ENCODE measurements at places on chromosomes 2 and 18. TPM values are rescaled to one million over a fixed set of nuclear protein-coding genes. Genes with fewer than 3 reads are reported as not detected.

- H3K36me3 ChIP-seq = no peaks in the 10 kb centered on the region
- H3K27me3 ChIP-seq = no peaks in the 10 kb centered on the region
Observed at GRCh38 chr2:75276093-75277029, 77.0 kb upstream of the TACR1 start.

DNA sequence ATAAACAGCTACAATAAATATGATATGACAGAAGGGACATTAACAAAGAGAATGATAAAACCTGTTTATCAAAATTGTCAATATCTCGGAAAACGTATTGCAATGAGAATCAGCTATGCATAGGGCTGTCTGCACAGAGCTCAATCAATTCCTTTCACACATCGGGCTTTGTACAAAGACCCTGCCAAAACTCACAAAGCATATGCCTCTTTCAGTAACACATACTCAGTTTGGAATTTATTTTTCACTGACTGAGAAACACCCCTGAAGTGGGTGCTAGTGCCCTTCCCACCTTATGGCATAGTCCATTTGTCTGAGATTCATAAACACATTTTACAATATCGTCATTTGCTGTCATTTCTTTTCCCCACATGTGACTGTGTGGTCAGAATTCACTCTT, 815.8 kb upstream of the FAM98A start:
- no peak overlapping the region for H3K4me3 ChIP-seq
- H3K27ac ChIP-seq = no peak overlapping the region
- no peaks in the 10 kb centered on the region for H3K36me3 ChIP-seq
- H3K4me1 ChIP-seq = no peaks in the 10 kb centered on the region
- H3K27me3 ChIP-seq = no peaks in the 10 kb centered on the region
- no peak for DNase-seq

GRCh38 chr2:99850084-99850710, 292.2 kb downstream of the AFF3 start:
- H3K27me3 ChIP-seq = peaks cover 13% of the 10 kb centered on the region
- H3K27ac ChIP-seq = no peak overlapping the region
- H3K36me3 ChIP-seq = no peaks in the 10 kb centered on the region
- peaks cover 9% of the 10 kb centered on the region for H3K4me1 ChIP-seq
- peak; percentile 4 for DNase-seq

- no peak overlapping the region for H3K4me3 ChIP-seq
- DNase-seq = no peak
- no peak overlapping the region for H3K27ac ChIP-seq
- H3K4me1 ChIP-seq = no peaks in the 10 kb centered on the region
- no peaks in the 10 kb centered on the region for H3K36me3 ChIP-seq
- H3K27me3 ChIP-seq = peaks cover 13% of the 10 kb centered on the region
Observed at GRCh38 chr2:71534826-71535225, 81.5 kb downstream of the DYSF start.

- H3K36me3 ChIP-seq = peaks cover 27% of the 10 kb centered on the region
- H3K4me1 ChIP-seq = peaks cover 18% of the 10 kb centered on the region
- DNase-seq = peak; percentile 92
- H3K27me3 ChIP-seq = no peaks in the 10 kb centered on the region
- peak overlapping the region; percentile 98 for H3K27ac ChIP-seq
Observed at GRCh38 chr2:237591141-237591881, 777 bp upstream of the RAB17 start.

- H3K4me1 ChIP-seq = peaks cover 39% of the 10 kb centered on the region
- H3K4me3 ChIP-seq = no peak overlapping the region
- no peak overlapping the region for H3K27ac ChIP-seq
Observed at GRCh38 chr2:190722061-190722759, 73.3 kb downstream of the NAB1 start.

DNA sequence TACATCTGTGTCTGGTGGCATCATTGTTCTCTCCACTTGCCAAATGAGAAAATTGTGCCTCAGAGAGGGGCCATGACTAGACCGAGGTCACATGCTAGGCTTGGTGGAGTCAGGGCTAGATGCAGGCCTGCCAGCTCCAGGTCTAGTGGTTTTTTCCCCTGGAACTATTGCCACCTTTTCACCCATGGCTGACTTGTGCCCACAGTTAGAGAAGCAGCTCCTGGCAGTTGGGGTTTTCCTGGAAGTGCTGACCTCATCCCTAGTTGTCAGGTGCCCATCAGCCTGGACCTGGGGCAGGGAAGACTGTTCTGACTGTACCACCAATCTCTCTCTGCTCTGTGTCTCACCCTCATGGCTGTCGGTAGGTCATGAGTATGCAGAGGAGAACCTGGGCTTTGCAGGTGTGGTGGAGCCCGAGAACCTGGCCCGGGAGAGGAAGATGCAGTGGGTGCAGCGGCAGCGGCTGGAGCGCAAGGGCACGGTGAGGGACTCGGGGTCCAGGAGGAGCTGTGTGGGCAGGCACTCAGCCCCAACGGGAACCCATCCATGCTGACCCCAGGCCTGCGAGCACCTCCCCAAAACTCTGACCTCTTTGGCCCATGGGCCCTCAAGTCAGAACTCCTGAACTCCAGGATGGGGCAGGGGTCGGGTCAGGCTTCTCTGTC, 12.4 kb upstream of the CATIP start:
- no peak overlapping the region for H3K4me3 ChIP-seq
- no peaks in the 10 kb centered on the region for H3K4me1 ChIP-seq
- no peaks in the 10 kb centered on the region for H3K27me3 ChIP-seq
- no peak for DNase-seq
- H3K27ac ChIP-seq = no peak overlapping the region

- H3K27ac ChIP-seq = no peak overlapping the region
- H3K27me3 ChIP-seq = peaks cover 17% of the 10 kb centered on the region
- no peaks in the 10 kb centered on the region for H3K4me1 ChIP-seq
- H3K4me3 ChIP-seq = no peak overlapping the region
- H3K36me3 ChIP-seq = no peaks in the 10 kb centered on the region
- DNase-seq = no peak
Observed at GRCh38 chr18:38642711-38643110, 1077.1 kb upstream of the CELF4 start.

DNA sequence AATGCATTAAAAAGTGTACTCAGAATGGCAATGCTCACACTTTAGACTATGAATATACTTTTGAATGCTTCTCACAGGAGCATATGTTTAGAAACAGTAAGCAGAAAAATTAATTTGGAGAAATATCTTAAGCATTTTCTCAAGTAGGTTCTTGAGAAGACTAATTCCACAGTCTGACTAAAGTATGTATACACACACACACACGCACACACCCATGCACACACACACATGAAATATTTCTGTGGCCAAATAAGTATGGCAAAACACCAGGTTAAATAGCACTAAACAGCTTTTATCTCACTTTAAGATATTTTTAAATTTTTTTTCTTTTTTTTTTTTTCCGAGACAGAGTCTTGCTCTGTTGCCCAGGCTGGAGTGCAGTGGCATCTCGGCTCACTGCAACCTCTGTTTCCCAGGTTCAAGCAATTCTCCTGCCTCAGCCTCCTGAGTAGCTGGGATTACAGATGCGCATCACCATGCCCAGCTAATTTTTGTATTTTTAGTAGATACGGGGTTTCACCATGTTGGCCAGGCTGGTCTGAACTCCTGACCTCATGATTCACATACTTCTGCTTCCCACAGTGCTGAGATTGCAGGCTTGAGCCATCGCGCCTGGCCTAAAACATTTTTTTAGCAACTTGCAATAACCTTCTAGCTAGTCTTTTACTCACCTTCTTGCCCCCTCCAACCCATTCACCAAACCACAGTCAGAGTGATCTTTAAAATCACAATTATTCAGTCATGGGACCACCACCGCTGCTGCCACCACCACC, 67.5 kb upstream of the SCG2 start:
- H3K4me3 ChIP-seq = no peak overlapping the region
- H3K27ac ChIP-seq = no peak overlapping the region
- DNase-seq = no peak
- peaks cover 4% of the 10 kb centered on the region for H3K36me3 ChIP-seq
- H3K27me3 ChIP-seq = no peaks in the 10 kb centered on the region

DNA sequence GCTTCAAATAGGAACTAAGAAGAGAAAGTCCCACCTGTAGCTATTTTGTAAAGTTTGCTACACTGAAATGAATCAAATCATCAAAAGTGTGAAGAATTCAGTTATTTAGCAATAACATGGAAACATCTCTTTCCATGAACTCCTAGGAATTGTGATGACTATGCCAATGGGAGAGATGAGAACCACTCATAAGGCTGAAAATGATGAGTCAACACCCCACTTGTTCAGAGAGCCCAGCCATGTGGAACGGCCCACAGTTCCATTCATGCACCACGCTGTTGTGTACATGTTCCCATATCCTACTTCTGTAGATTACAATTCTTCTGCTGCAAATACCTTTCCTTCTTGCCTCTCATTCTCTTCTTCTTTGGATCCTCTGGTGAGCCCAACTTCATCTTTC, 645.5 kb upstream of the ID2 start:
- H3K27ac ChIP-seq = no peak overlapping the region
- no peaks in the 10 kb centered on the region for H3K27me3 ChIP-seq
- no peaks in the 10 kb centered on the region for H3K4me1 ChIP-seq
- DNase-seq = no peak
- H3K36me3 ChIP-seq = no peaks in the 10 kb centered on the region
- H3K4me3 ChIP-seq = no peak overlapping the region

DNA sequence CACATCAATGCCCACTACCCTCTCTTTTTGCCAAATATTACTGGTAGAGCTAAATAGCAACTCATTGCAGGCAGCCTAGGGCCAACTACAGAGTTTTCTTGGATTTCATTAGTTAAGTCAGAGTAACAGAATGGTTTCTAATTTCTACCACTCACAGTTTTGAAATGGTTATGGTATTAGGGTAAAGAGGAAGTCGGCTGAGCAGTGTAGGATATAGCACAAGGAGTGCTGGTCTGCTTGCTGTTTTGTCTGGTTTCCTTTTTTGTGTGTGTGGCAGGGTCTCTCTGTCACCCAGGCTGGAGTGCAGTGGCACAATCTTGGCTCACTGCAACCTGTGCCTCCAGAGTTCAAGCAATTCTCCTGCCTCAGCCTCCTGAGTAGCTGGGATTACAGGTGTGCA, 289.2 kb upstream of the CCDC68 start:
- H3K27me3 ChIP-seq = no peaks in the 10 kb centered on the region
- H3K27ac ChIP-seq = no peak overlapping the region
- H3K36me3 ChIP-seq = no peaks in the 10 kb centered on the region

DNA sequence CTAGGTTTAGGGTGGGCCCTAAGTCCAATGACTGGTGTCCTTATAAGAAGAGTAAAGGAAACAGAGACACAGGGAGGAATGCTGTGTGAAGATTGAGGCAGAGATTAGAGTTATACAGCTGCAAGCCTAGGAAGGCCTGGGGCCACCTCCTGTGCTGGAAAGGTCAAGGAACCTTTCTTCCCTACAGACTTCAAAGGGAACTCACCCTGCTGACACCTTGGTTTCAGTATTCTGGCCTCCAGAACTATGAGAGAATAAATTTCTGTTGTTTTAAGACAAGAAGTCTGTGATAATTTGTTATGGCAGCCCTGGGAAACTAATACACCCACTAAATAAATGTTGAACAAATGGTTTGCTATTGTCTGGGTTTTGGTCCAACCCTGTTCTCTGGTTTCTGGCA, 102.3 kb upstream of the NEUROD1 start:
- H3K27ac ChIP-seq = peak overlapping the region; percentile 98
- peaks cover 84% of the 10 kb centered on the region for H3K4me1 ChIP-seq
- H3K27me3 ChIP-seq = no peaks in the 10 kb centered on the region
- H3K4me3 ChIP-seq = no peak overlapping the region
- DNase-seq = no peak
- peaks cover 3% of the 10 kb centered on the region for H3K36me3 ChIP-seq

GRCh38 chr18:76374330-76375281, 120.4 kb downstream of the ZNF516 start:
- DNase-seq = no peak
- no peak overlapping the region for H3K27ac ChIP-seq
- no peaks in the 10 kb centered on the region for H3K27me3 ChIP-seq
- peaks cover 26% of the 10 kb centered on the region for H3K4me1 ChIP-seq
- H3K36me3 ChIP-seq = peaks cover 7% of the 10 kb centered on the region

DNA sequence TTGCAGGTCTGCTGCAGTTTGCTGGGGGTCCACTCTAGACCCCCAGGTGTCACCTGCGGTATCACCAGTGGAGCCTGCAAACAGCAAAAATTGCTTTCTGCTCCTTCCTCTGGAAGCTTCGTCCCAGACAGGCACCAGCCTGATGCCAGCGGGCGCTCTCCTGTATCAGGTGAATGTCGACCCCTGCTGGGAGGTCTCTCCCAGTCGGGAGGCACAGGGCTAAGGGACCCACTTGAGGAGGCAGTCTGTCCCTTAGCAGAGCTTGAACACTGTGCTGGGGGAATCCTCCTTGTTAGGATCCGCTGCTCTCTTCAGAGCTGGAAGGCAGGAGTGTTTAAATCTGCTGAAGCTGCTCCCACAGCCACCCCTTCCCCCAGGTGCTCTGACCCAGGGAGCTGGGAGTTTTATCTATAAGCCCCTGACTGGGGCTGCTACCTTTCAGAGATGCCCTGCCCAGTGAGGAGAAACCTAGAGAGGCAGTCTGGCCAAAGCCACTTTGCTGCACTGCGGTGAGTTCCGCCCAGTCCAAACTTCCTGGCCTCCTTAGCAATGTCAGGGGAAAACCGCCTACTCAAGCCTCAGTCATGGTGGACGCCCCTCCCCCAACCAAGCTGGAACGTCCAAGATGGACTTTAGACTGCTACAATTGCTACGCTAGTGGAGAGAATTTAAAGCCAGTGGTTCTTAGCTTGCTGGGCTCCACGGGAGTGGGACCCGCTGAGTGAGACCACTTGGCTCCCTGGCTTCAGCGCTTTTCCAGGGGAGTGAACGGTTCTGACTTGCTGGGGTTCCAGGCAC, 652.5 kb downstream of the KCNJ3 start:
- no peak overlapping the region for H3K4me3 ChIP-seq
- H3K27ac ChIP-seq = no peak overlapping the region
- no peaks in the 10 kb centered on the region for H3K27me3 ChIP-seq
- H3K36me3 ChIP-seq = no peaks in the 10 kb centered on the region
- H3K4me1 ChIP-seq = no peaks in the 10 kb centered on the region

DNA sequence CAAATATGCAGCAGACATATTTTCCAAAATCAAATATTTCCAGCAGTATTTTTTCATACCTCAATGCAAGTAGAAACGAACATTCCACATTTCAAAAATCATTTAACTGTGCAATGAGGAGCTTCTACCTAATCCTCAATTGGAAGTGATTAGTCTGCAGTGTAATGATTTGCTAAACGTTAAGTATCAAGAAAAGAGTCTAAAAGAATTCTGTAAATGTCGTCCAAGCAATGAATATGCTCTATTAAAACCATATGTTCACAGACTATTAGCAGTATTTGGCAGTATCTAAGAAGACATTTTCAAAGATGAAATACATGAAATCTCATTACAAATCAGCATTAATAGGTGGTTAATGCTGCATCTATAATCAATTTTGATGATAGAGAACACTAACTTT, 15.9 kb downstream of the DYM start:
- no peak overlapping the region for H3K4me3 ChIP-seq
- no peak for DNase-seq
- H3K27me3 ChIP-seq = no peaks in the 10 kb centered on the region
- no peaks in the 10 kb centered on the region for H3K4me1 ChIP-seq

GRCh38 chr2:150019063-150019462, 431.5 kb upstream of the MMADHC start:
- no peak overlapping the region for H3K4me3 ChIP-seq
- no peaks in the 10 kb centered on the region for H3K27me3 ChIP-seq
- H3K36me3 ChIP-seq = no peaks in the 10 kb centered on the region
- H3K27ac ChIP-seq = no peak overlapping the region

The ZNF892 gene
- total RNA-seq = 6.2 TPM

The DUSP2 gene
- 5.9 TPM for total RNA-seq

The PDE1A gene
- 0.26 TPM for total RNA-seq

The RNU2-63P gene
- total RNA-seq = not detected

The GDF7 gene
- not detected for total RNA-seq

All from Calu3 (cell line).